GDM1 (cell line): ENCODE measurements at places on chromosomes 2 and 18.

GRCh38 chr2:88450925-88451810, 1.3 kb downstream of the FOXI3 start:
- no peak for DNase-seq

DNA sequence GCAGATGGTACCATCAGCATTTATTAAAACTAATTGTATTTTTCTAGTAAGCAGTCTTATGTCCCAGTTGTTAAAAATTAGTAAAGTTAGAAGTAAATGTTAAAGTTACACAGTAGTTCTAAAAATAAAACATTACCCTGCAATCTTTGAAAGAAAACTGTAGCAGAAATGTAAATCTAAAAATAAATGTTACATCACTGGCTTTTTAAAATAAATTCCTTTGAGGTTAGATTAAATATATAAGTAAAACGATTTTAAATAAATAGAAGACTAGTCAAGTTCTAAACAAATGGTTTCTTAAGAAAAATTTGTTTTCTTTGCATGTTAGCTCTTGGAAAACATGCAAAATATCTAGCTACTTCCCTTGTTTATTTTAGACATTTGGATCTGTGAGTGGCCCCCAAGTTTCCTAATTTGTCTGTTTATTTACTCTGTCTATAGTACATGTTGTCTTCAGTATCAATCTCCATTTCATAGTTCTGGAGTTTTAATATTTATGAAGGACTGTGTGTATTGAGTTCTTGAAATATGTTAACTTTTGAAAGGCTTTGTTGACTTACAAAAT, 58.2 kb downstream of the GLS start:
- DNase-seq = no peak

GRCh38 chr2:167702227-167702626, 545.2 kb downstream of the STK39 start:
- no peak for DNase-seq

- DNase-seq = no peak
These were observed 112.1 kb downstream of the EIPR1 start for GRCh38 chr2:3265471-3265870.

DNA sequence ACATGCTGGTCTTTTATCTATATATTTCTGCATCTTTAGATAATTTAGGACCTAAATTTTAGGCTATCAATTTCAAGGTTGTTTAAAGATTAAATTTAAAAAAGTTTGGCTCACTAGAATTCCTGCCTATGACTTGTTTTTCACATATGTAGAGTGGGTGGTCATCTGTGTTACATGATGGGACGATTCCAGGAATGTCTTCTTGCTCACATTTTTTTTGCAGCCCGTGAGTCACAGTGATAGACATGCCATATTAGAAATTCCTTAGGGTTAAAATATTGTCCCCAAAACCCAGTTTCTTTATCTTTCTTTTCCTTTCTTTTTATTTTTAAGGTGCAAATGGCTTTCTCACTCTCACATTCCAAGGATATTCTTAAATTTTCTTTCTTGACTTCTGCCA, 652.0 kb downstream of the PLCL1 start:
- no peak for DNase-seq

DNA sequence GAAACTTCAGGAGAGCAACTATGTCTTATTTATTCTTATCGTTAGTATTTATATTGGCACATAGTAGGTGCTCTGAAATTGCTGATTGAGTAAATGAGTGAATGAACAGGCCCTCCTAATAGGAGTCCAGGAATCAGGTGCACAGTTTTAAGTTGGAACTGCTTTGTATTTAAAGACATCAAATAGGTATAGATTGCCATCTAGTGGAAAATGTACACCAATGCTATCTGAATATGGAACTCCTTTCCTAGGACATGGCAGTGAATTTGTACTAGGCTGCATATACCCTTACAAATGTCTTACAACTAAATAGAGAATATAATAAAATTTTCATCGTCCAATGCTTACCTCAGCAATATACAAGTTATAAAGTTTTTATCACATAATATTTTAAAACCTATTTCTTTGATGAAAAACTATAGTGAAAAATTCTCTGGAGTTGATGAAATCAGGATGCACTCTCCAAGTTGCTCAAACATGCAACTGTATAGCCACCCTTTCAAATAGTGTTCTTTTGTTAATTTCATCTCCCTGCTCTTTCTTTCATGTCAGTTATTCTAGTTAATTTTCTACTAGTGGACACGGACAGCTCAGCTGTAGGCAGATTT, 318.9 kb upstream of the SYT4 start:
- DNase-seq = no peak

- DNase-seq = no peak
These were observed 333.8 kb upstream of the TNP1 start for GRCh38 chr2:217193431-217194340.

GRCh38 chr18:68484241-68484640, 230.7 kb downstream of the TMX3 start:
- DNase-seq = no peak

- no peak for DNase-seq
These were observed 68.8 kb downstream of the WDSUB1 start for GRCh38 chr2:159217676-159218075.

GRCh38 chr18:27793013-27793785, 383.7 kb downstream of the CDH2 start:
- no peak for DNase-seq

GRCh38 chr2:55843096-55843993, 80.2 kb downstream of the EFEMP1 start:
- DNase-seq = no peak

- no peak for DNase-seq
These were observed 250.7 kb downstream of the GBX2 start for GRCh38 chr2:235917506-235917905.

- DNase-seq = peak; percentile 62
These were observed 34.2 kb downstream of the CERS6 start for GRCh38 chr2:168490015-168490874.

DNA sequence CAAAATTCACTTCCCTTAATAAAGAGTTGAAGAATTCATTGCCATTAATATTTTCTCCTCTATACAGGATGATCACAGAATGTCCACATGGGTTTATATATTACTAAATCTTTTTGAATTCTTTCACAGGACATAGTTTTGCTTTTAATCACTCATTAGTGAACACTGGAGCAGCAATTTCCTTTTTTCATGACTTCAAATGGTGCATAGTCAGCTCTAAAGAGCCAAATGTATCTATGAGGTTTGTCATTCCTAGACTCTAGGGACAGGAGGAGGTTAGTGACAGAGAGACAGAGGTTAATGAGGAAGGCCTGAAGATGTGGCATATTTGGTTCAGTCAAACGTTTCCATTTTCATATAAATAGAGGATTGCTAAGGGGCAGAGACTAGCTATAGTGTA, 111.8 kb downstream of the FSHR start:
- no peak for DNase-seq

DNA sequence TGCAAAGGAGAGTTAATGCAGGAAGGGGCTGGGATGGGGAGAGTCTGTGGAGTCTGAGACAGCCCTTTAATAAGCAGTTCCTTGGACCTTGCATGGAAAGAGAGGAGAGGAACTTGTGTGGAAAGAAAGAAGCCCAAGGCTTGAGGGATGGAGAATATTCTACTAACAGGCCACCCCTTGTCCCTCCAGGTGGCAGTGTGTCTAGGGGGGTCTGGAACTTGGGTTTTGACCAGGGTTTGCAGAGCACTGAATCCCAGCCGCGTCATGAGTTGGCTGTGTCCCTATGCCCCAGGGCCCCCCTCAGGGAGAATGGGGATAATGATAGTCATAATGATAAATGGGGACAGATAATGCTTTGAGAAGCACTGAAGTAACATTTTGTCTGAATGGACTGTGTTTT, 15.0 kb downstream of the TCF7L1 start:
- DNase-seq = no peak

GRCh38 chr2:238240757-238241711, 1.2 kb upstream of the HES6 start:
- no peak for DNase-seq

GRCh38 chr18:79507546-79508480, 112.1 kb downstream of the NFATC1 start:
- DNase-seq = no peak

- no peak for DNase-seq
These were observed 403.2 kb upstream of the MYT1L start for GRCh38 chr2:2734308-2734707.

GRCh38 chr2:118325321-118325955, 237.2 kb downstream of the INSIG2 start:
- no peak for DNase-seq

DNA sequence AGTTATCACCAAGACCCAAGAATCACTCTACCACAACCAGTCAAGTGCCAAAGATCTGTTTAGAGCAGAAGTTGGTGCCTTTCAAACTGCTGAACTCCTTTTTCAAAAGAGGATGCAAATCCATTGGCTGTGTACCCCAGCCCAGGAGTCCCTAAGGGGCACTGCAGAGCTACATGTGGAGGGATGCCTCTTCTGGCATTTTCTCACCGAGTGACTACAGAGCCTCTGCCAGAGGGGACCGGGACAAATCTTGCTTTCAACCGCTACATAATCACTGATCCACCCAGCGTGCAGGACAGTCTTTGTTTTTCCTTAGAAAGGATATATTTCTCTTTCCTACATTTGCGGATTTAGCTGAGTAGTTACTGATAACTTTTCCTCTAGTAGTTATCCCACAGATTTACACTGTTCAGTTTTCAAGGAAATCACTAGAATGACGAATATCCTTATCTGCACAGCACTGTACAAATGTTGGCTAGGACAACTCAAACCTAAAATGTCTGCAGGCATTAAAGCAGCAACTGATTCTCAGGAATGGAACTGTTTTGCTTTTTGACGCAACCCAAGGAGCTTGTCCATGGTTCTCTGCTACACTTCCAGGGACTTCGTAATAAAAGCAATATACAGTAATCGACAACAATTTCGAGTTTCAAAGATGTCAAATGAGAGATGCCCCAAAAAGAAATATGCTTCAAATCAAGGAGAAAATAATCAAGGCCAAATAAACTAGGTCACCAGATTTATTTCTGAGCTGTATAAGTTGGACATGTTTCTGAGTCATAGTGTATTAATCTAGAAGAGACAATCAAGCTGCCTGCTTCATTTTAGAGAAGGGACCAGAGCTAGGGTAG, 24.1 kb downstream of the EPB41L3 start:
- no peak for DNase-seq

DNA sequence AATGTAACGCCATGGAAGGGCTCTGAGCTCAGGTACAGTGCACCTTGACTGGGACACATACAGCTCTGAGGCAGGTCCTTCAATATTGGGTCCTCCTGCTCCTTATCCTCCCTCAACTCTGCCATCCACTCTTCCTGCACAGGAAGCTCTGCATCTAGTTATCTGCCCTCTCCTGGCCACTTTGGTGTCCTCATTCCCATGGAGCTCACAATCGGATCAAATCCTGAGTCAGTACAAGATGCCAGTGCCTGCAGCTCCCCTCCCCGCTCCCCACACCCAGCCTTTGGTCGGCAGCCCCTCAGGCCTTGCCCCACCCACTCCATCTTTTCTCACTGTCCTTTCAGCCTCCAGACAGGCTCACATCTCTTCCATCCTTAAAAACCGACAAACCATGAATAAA, 58.0 kb downstream of the LRRFIP1 start:
- DNase-seq = no peak

- no peak for DNase-seq
These were observed 638.2 kb downstream of the FBXO15 start for GRCh38 chr18:73509460-73509859.

- no peak for DNase-seq
These were observed 33.8 kb upstream of the ACYP2 start for GRCh38 chr2:54081574-54081973.

GRCh38 chr2:48169141-48169592, 262.9 kb upstream of the FBXO11 start:
- DNase-seq = no peak

DNA sequence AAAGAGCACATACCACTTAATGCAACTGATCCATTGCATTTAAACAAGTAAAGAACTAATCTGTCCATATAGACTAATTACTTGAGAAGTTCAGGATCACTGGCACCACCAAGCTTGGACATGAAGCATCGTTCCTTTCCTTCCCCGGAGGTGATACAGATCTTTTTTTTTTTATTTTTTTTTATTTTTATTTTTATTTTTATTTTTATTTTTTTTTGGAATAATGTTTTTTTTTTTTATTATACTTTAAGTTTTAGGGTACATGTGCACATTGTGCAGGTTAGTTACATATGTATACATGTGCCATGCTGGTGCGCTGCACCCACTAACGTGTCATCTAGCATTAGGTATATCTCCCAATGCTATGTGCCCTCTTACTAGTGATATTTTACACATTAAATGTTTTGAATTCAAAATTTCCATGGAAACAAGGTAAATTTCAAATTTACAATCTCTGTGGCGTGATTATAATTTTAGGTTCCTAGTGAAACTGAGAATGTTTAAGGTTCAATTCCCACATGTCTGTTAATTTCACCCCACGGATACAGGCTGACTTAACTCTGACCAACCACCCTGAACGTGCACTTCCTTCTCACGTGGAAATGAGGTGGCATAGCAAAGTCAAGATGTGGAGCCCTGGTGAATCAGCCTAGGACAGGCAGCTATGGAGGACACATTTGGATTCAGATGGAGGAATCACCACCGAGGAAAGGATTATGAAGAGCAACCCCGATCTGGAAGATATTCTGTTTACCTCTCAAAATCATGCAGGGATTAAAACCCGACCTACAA, 101.6 kb upstream of the THOC1 start:
- DNase-seq = no peak

DNA sequence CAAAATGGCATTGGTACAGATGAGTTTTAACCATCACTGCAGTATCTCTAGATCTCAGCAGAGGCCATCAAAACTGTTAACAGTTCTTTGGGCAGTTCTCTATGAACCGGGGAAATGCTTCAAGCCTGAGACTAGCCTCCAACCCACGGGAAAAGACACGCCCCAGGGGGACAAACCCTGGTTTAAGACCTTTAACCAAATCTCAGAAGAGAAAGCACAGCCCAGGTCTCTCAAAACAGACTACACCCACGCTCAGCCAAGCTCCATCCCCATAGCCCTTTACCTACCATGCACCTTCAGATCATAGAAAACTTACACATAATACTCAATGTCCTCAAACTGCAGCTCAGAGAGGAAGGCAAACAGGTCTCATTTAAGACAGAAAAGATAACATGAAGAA, 78.3 kb downstream of the TMEM163 start:
- no peak for DNase-seq

- DNase-seq = no peak
These were observed 238.7 kb upstream of the SOX11 start for GRCh38 chr2:5453220-5454050.

- no peak for DNase-seq
These were observed 3.6 kb downstream of the ALK start for GRCh38 chr2:29917781-29918180.

DNA sequence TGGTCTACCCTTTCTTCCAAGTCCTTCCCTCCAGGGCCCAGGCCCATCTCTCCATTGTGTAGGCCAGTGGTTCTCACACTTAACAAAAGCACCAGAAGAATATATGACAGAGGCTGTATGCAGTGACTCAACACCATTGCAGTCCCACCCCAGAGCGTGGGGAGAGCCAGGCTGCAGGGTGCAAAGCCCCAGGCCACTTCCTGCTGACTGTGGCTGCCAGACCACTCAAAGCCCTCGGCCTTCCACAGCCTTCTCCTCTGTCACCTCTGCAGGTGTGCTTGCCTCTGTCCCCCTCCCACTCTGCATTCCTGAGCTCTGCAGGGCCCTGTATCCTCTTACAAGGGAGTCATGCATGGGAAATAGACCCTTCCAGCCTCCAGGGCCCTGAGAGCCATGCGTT, 40.4 kb upstream of the ARHGEF4 start:
- no peak for DNase-seq

- DNase-seq = no peak
These were observed 57.9 kb upstream of the ARHGAP15 start for GRCh38 chr2:143071185-143071876.
